ENCODE measurements at places on chromosomes 6 and 20.
A peak's percentile ranks its signal among the peaks of the same experiment; 100 is the strongest.

DNA sequence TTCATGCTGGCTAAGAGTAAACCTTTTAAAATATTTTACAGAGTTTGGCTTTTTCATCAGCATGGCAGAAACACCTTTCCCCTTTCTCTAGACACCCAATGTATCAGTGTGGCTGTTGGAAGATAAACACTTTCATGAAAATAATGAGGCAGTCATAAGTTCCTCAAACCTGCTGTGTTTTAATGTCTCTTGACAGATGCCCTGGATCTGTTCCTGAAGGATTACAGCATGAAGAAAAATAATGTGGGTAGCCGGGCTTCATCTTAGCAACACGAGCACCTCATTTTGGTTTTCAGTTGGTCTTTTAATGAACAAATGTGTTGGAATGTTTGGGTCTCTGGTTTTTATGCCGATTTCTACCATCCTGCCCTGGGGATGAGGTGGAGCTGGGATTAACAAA, 45.5 kb upstream of the UNC93A start:
- no peak for DNase-seq

- DNase-seq, result no peak
Observed at GRCh38 chr20:58184063-58184462, 44.4 kb downstream of the ANKRD60 start.

DNA sequence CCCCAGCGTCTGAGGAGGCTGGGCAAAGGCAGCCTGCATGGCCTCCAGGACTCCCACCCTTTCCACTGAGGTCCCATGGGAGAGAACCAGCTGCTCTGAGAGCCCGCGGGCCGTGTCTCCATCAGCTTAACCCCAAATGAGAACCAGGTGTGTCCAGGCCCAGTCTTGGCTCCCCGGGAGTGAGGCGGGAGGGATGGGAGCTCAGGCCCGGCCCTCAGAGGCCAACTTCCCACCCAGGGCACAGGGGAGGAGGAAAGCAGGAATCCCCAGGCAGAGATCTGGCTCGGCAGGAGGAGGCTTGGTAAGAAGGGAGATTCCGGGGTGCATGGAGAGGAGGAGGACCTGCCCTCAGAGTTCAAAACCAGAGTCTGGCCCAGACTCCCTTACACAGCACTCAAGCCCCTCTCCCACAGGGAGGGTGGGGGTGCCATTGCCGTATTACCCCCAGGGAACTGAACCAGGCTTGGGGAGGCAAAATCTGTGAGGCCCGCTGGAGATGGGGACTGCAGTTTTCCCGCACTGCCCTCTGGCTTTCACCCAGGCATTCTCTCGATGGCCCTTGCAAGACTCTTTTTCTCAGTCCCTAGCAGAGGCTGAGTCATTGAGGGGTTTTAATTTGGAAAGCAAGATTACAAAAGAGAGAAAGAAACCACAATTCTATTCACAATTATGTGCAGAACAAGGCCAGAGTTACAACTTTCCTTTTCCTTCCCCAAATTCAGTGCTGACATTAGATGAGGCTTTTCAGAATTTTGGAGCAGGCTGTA, 17.1 kb downstream of the FOXF2 start:
- DNase-seq, result no peak

GRCh38 chr20:23127506-23128279, 41.6 kb upstream of the CD93 start:
- no peak for DNase-seq

DNA sequence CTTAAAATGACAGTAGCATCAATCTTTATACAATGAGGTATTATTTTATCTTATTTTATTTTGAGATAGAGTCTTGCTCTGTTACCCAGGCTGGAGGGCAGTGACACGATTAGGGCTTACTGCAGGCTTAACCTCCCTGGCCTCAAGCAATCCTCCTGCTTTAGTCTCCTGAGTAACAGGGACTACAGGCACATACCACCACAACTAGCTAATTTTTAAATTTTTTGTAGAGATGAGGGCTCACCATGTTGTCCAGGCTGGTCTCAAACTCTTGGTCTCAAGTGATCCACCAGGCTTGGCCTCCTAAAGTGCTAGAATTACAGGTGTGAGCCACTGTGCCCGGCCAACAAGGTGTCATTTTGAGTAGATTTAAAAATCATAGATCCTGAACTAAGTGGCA, 125.9 kb downstream of the PDSS2 start:
- no peak for DNase-seq

DNA sequence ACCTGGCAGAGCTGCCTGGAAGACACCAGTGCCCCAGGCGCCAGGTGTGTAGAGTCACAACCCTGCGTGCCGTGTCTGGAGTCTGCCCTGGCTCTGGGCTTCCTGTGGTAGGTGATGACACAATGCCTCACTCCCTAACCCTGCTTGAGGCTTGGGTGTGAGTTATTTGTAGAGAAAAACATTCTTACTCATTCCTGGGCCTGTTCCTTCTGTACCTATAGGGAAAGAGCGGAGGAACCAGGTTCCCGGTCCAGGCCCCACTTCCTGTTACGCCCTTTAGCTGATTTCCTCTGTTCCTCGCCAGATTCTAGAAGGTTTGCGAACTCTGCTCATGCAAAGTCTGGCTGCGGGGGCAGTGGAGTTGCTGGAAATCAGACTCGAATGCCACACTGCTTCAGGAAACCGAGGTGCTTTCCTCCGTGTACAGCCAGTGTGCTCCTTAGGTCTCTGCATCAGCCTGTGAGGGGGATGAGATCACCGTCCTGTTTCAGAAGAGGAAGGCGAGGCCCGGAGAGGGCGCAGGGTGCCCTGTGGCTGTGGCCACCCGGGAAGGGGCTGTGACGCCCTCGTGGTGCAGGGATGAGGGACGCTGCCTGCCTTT, 67.1 kb upstream of the DUSP22 start:
- no peak for DNase-seq

GRCh38 chr6:154479771-154480639, 30.5 kb downstream of the CNKSR3 start:
- no peak for DNase-seq

DNA sequence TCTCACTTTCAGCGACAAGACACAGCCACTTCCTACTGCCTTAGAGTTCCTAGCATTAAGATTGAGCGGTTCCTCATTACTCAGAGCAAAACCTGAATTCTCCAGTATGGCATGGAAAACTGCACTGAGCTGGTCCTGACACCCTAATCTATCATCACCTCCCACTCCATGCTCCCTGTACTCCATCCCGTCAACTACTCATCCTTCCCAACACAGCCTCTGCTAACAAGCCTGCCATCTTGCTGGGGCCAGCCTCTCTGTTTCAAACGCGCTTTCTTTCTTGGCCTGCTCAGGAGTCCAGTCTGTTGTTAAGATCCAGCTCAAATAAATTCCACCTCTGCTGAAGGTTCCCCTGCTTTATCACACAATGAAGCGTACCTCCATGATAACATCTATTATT, 12.0 kb downstream of the PRKN start:
- no peak for DNase-seq

DNA sequence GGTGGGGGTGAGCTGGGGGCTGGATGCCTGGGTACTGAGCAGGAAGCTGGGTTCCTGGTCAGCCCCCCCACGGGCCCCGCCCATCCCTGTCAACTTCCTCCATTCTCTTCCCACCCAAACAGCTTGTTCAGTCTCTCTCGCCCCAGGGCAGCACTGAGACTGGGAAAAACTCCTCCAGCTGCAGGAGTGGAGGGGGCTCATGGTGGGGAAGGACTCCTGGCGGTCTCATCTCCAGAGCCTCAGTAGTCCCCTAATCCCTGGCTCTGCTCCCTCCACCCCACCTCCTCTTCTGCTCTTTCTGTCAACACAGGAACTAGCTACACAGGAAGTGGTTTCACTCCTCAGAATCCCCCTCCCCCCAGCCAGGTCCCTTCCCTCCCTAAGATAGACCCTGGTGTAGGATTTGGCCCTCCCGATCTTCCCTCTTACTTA, at the start of gene GPSM3:
Gene GPSM3 (minus strand): TSS at position 36 of the 432 bp plus-strand sequence. CDS start 130 bp downstream, outside the sequence.
- no peak for DNase-seq

- peak; percentile 88 for DNase-seq
Observed at GRCh38 chr20:63652192-63652980, 838 bp downstream of the STMN3 start.

GRCh38 chr6:43032326-43032725, 10.9 kb downstream of the RRP36 start:
- no peak for DNase-seq

DNA sequence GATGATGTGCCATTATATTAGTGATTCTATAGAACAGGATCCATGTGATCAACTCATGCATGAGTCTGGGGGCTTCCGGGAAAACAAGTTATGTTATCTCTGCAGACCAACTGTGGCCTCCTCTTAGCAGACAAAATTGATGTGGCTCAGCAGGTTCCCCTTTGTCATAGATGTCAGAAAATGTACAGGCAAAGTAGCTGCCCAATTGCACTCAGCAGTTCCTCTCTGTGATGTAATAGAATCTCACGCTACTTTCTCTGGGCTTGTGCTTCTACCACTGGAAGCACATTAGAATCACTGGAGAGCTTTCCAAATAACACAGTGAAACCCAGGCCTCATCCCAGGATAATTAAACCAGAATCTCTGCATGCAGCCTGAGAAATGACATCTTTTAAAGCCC, 253.1 kb downstream of the SLC24A3 start:
- no peak for DNase-seq

DNA sequence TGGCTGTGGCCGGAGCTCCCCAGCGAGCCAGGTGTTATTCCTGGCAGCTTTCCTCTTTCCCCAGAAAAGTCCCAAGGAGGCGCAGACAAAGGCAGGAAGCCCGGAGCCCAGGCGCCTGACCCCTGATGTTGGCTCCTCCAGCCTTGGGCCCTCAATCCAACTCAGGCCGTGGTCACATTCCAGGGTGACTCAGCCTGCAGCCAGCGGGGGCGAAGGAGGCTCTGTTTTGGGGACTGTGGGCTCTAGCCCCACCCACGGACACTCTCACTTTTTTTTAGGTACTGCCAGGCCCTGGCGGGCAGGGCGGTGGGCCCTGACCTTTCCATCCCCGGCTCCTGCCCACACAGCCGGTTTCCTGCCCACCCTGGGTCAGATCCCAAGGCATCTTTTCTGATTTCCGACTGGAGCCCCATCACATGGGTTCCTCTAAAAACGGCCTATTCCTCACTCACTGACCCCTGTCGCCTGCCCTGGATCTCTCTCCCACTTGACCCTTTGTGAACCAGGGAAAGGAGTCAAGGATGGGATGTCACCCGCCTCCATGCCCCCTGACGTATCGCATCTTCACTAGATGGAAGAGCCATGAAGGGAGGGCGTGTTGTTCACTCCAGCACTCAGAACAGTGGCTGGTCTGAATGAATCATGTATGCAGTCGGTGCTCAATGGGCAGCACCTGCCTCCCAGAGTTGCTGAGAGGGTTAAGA, 5.5 kb downstream of the PTGIS start:
- DNase-seq, result peak; percentile 98
